T-helper 22 cell (primary cell): ENCODE measurements at places on chromosomes 4 and X.

GRCh38 chr4:74415602-74416300 is 29.2 kb upstream of the AREG start:
- DNase-seq, result no peak

GRCh38 chr4:26252349-26253025 is 68.3 kb upstream of the RBPJ start:
- DNase-seq, result no peak

GRCh38 chrX:153378607-153379006 is 22.5 kb downstream of the PNMA6E start:
- DNase-seq, result no peak

DNA sequence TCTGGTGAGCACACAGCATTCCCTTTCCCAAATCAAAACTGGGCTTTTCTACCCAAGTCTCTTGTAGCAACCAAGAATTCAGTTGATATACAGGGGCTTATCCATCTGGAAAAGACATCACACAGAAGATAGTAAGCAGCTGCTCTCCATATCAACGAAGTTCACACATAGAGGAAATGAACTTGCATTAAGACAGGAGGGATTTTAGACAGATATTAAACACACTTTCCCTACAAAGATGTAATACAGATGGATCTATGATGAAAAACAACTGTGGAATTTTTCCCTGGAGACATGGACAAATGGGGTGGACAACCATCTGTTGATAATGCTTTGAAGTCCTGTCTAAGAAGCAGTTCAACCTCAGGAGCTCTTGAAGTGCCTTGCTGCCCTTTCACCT is 9.8 kb upstream of the PDE5A start:
- DNase-seq, result no peak

- no peak for DNase-seq
Measured at GRCh38 chr4:98452091-98452490, 190.9 kb downstream of the RAP1GDS1 start.

DNA sequence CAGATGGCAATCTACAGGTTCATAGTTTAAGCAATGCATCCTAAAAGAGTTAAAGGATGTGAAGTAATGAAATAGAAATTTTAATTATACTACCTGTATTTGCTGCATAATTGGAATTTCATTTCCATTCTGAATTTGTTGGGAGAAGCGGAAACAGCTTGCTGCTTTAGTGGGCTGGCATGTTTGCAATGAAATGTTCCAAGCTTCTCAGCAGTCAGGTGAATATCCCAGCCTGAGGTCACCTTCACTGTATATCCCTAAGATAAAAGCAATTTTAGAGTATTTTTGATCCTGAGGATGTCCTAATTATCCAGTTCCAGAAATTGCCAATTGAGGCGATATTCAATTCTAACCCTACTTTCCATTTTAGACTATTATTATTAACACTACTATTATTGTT is 136.1 kb upstream of the ARSJ start:
- no peak for DNase-seq

- DNase-seq, result no peak
Measured at GRCh38 chr4:103303011-103303410, 104.9 kb upstream of the CENPE start.

DNA sequence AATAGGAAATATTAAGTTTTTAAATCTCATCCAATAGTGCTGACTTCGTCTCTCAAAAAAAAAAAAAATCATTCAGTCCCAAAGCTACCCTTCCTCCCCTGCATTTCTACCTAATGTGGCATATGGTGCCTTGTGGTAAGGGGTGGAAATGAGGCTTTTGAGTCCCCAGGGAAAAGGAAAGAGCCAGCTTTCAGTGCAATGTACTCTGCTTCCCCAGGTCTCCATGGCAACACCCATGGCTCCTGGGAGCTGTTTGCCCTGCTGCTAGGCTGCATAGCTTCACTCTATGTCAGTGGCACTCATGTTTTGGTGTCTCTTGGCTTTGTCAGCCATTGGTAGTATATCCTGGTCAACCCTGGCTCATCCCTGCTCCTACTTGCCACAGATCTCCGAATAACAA is 175.9 kb downstream of the SLC39A8 start:
- DNase-seq, result no peak

DNA sequence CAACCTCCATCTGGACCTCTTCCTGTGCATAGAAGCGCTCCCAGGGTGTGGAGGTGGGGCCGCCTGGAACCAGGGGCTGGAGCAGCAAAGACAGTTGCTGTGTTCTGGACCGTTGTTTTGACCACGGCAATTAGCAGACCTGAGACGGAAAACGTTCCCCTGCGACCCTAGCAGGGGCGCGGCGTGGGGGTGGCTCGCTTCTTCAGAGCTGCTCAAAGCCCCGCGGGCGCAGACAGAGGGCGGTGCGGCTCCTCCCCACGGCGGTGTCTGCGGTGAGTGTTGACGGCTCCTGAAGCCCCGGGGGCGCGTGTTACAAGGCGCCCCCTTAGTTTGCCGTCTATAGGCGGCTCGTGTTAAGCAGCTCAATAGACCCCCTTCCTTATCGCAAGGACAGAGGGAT is 79.2 kb downstream of the TRIML1 start:
- DNase-seq, result no peak

GRCh38 chr4:142331646-142332045 is 514.5 kb downstream of the INPP4B start:
- DNase-seq, result no peak

DNA sequence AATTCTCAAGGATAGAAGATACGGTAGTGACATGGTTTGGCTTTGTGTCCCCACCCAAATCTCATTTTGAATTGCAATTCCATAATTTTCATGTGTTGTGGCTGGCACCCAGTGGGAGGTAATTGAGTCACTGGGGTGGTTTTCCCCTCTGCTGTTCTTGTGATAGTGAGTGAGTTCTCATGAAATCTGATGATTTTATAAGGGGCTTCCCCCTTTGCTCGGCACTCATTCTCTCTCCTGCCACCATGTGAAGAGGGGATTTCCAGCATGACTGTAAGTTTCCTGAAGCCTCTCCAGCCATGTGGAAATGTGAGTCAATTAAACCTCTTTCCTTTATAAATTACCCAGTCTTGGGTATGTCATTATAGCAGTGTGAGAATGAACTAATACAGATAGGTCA is 8.5 kb upstream of the SPANXN4 start:
- no peak for DNase-seq

DNA sequence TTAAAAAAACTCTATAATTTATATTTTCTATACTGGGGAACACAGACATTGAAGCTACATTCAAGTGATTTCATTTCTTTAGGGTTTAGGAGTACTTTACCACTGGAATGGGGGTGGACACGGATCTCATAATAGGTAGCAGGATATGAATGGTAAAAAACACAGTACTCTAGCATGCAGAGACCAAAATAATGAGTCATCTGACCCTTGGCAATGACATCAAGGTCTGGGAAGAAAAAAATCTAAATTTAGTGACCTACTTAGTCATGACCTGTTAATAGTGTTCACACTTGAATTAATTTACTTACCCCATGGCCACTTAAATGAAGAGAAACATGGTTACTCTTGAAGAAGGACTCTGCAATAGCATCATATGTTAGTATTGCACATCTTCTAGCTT is 187.9 kb downstream of the EPHA5 start:
- DNase-seq, result no peak

DNA sequence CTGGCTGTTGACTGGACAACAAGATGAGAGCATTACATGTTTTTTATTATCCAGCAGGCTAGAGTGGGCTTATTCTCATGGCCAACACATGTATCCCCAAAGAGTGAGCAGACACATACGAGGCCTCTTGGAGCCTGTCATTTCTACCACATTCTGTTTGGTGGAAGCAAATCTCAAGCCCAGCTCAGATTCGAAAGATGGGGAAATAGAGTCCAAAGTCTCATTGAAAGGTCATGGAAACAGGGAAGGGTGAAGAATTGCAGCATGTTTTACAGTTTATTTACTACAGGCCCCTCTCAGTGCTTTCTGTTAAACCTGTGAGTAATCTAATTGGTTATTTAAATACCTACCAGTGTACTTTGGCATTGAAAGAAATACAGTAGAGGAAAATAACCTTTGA is 108.6 kb downstream of the FRAS1 start:
- no peak for DNase-seq

GRCh38 chrX:39096599-39096998 is 295.3 kb downstream of the MID1IP1 start:
- no peak for DNase-seq

GRCh38 chrX:13140007-13140406 is 95.6 kb upstream of the FAM9C start:
- no peak for DNase-seq

DNA sequence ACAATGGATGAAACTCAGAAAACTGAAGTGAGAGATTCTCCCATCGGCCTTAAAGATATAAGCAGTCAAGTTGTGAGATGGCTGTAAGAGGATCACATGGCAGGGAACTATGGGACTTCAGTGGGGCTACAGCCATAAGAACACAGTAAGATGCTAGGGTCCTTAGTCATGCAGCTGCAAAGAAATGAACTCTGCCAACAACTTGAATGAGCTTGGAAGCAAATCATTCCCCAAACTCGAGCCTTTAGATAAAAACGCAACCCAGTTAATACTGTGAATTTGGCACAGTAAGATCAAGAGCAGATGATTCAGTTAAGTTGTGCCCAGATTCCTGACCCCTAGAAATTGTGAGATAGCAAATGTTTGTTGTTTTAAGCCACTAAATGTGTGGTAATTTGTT is 117.3 kb downstream of the FAM13A start:
- no peak for DNase-seq

DNA sequence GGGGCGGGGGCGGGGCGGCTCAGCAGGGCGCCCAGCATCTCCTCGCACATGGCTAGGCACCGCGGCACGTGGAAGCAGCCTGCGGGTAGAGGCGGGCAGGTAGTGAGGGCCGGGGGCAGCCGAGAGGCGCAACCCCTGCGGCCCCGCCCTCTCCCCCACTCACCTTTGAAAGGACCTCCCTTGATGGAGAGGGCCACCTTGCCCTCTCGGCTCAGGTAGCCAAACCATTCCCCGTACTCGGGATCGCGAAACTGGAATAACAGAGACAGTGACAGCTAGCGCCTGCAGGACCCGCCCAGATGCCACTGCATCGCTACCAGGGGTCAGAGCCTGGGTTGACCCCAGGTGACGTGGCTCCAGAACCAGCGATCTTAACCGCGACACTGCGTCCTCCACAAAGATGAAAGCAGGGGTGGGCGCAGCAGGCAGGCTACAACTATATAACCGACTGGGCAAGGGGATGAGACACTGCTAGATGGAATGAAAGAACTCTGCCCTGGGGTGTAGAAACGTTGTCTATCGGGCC is 552 bp upstream of the NAA10 start:
- no peak for DNase-seq
